Left lung (tissue), 14 donors: ENCODE measurements at places on chromosomes 2 and 18. TPM values are rescaled to one million over a fixed set of nuclear protein-coding genes. Genes with fewer than 3 reads are reported as not detected.

GRCh38 chr2:190214426-190215194, 105.0 kb downstream of the HIBCH start:
- peak; percentile 12 for DNase-seq

- no peak for DNase-seq
These were observed 38.9 kb upstream of the GMCL1 start for GRCh38 chr2:69790601-69790959.

GRCh38 chr2:112703684-112704083, 17.1 kb upstream of the NT5DC4 start:
- no peak for DNase-seq

SUPT7L gene
- 32.2 TPM for total RNA-seq

ITPRIPL1 gene
- total RNA-seq, result 2.3 TPM

ASB18 gene
- not detected for total RNA-seq

FOXI3 gene
- total RNA-seq, result not detected

CIB4 gene
- not detected for total RNA-seq

KCNS3 gene
- total RNA-seq, result 23.0 TPM
